GM12878 (cell line): ENCODE measurements at places on chromosomes 5 and 9. TPM values are rescaled to one million over a fixed set of nuclear protein-coding genes. Genes with fewer than 3 reads are reported as not detected.

CKMT2 gene
- polyA plus RNA-seq, result 0.22 and 1.2 TPM in 2 replicates

PCDHB5 gene
- not detected in 2 replicates for polyA plus RNA-seq

GARNL3 gene
- polyA plus RNA-seq, result 3.3 and 4.9 TPM in 2 replicates

SIGMAR1 gene
- 117 and 133 TPM in 2 replicates for polyA plus RNA-seq

LCNL1 gene
- not detected in 2 replicates for polyA plus RNA-seq

FOXD4L4 gene
- not detected in 2 replicates for polyA plus RNA-seq

QRFP gene
- not detected in 2 replicates for polyA plus RNA-seq

IL5 gene
- not detected in 2 replicates for polyA plus RNA-seq

PCDHB13 gene
- polyA plus RNA-seq, result not detected in 2 replicates

PCDHA9 gene
- 0.03 TPM in 1 of 2 replicates, not detected in the other for polyA plus RNA-seq

FAM153A gene
- polyA plus RNA-seq, result not detected in 2 replicates

IFNB1 gene
- not detected in 2 replicates for polyA plus RNA-seq

GLRA1 gene
- polyA plus RNA-seq, result not detected in 2 replicates

HTR1A gene
- polyA plus RNA-seq, result not detected in 2 replicates

CYSRT1 gene
- polyA plus RNA-seq, result 3.6 and 3.7 TPM in 2 replicates

PCDHAC2 gene
- polyA plus RNA-seq, result not detected in 2 replicates

BAAT gene
- 0.09 TPM in 1 of 2 replicates, not detected in the other for polyA plus RNA-seq

ADAMTSL2 gene
- polyA plus RNA-seq, result not detected in 2 replicates

BTNL9 gene
- 0.13 TPM in 1 of 2 replicates, not detected in the other for polyA plus RNA-seq

SPATA31C1 gene
- not detected in 2 replicates for polyA plus RNA-seq
